ENCODE measurements at places on chromosomes 13 and 19.

DNA sequence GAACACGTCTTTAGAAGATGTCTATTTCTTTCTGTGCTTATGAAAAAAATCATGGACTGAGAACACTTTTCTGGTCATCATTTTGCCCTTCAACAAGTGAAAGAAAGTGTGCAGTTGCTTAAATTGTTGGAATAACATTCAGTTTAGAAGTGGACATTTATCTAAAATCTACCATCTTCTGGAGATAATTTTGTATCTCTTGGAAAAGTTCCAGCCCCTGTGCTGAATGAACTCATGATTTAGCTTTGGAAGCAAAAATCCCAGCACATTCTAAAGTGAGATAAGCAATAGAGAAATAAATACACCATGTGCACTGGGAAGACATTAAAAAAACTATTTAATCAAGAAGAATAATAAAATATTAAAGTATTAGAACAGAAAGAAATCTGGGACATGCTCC is 1420.8 kb upstream of the SLC10A2 start:
- no peak for ATAC-seq

DNA sequence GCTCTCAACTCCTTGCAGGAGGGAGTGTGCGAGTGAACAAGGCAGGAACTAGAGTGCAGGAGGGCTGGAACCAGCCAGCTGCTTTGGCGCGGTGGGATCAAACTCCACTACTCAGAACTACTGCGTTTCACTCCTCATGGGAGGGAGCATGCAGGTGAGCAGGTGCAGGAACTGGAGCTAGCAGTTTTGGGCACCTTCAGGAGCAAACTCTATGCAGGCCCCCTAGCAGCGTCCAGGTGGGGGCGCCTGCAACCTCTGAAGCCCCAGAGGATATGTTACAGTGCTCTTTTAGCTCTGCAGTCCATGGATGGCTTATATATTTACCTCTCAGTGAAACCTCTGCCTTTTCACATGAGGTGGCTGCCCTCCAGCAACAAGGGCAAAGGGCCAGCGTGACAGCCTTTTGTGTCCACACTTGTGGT is 1303.4 kb downstream of the PCDH9 start:
- no peak for ATAC-seq

DNA sequence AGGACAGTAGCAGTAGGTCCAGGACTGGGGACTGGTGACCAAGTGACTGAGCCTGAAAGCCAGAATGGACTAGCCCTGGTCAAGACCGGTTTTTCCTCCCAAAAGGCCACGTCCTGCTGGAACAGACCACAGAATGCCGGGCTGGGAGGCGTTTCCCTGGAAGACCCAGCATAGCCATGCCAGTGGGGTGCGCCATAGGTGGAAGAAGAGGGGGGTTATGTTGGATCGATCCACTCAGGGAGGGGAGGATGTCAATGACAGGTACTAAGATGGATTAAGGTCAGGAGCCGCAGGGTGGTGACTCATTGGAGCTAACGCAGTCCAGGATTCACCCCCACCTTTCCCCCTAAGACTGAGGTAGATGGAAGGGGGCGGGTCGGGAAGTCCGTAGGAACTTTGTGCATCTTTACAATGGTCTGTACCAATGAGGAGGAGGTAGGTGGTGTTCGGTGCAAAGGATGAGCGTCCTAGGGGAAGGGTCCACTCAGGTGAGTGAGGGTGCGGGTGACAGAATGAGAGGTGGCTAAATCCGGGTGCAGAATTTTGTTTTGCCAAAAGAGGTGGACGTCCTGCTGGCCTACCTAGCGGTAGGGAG is 21.0 kb downstream of the VASP start:
- ATAC-seq = no peak

GRCh38 chr13:34076319-34076718 is 258.4 kb downstream of the RFC3 start:
- ATAC-seq = no peak

GRCh38 chr13:52784591-52785340 is 45.1 kb upstream of the CNMD start:
- no peak for ATAC-seq

DNA sequence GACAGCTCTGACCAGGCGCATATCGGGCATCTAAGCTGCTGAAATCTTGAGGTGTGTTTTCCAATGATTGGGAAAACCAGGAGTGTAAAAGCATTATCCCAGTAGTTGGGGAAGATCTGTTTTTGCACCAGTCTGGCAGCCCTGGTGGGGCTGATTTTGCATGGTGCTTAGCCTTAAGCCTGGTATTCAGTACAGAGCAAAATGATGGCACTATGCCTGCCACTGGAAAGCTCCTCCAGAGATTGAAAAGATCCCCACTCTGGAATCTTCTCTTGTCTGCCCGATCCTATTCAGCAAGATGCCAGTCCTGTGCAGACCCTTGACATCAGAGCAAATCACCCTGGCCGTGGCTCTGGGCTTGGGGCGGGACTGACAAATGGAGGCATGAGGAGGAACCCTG is 44.7 kb upstream of the SIAH3 start:
- ATAC-seq = no peak

GRCh38 chr19:7600721-7601120 is 5.1 kb downstream of the CAMSAP3 start:
- ATAC-seq = no peak

- no peak for ATAC-seq
Measured at GRCh38 chr13:110713981-110714796, 689 bp downstream of the ING1 start.

DNA sequence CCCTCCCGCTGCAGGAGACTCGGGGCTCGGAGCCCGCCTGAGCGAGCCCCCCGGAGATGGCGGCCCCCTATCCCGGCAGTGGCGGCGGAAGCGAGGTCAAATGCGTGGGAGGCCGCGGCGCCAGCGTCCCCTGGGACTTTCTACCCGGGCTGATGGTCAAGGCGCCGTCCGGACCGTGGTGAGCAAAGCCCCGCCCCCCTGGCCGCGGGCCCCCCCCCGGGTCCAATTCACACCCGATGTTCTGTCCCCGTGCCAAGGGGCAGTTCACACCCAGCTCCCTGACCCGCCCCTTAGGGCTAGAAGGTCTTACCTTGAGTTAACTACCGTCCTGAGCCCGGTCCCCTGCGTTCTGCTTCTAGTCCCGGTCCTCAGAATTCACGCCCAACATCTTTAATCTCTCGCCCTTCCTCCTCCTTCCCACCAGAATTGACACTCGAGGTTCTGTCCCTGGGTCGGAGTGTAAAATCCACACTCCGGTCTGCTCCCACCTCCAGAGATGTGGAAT is 1.4 kb downstream of the NPAS1 start:
- no peak for ATAC-seq

GRCh38 chr13:27110056-27110746 is 61.4 kb downstream of the USP12 start:
- no peak for ATAC-seq

DNA sequence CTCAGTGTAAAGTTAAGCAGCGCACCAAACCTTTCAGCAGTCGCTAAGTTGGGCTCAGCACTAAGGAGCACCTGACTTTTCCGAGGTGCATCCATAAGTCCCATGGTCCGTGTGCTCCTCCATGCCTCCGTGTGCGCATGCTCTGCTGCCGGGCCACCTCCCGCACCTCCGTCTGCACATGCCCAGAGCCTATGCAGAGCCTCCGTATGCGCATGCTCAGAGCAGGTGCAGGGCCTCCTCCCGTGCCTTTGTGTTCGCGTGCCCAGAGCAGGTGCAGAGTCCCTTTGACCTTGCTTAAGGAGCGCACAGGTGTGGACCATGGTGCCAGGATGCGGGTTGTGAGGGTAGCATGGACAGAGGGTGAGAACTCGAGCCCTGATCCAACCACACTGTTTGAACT is 46.0 kb downstream of the ATP11A start:
- no peak for ATAC-seq

GRCh38 chr19:5042556-5042955 is 73.6 kb downstream of the KDM4B start:
- ATAC-seq = no peak

GRCh38 chr19:54345938-54346386 is 7.0 kb upstream of the LILRA4 start:
- peak; percentile 35 for ATAC-seq

All from activated CD4-positive, CD25-positive, alpha-beta regulatory T cell treated with anti-CD3 and anti-CD28 coated beads, Interleukin-2, amount 50 U/mL, for 24 hours (primary cell).